H1 (cell line): ENCODE measurements at places on chromosomes 5 and 9.

- DNase-seq, result no peak
Observed at GRCh38 chr5:165775111-165775510, 2269.7 kb downstream of the MAT2B start.

DNA sequence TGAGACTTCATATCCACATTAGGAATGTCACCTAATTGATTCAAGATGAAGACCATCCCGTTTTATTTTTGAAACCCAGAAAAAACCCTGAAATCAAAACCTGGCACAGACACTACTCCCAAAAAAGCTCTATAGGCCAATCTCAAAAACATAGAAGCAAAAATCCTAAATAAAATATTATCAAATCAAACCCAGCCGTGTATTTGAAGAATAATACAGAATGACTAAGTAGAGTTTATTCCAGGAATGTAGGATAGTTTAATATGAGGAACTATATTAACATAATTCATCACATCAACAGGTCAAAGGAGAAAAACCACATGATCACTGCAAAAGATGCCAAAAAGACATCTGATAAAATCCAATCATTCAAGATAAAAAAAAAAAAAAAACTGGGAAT lies 167.1 kb downstream of the ACTL7B start:
- no peak for DNase-seq

- no peak for DNase-seq
Observed at GRCh38 chr5:32115985-32116384, 58.1 kb downstream of the GOLPH3 start.

GRCh38 chr5:111574311-111574710 lies 62.0 kb upstream of the STARD4 start:
- no peak for DNase-seq
